HCT116 (cell line): ENCODE measurements at places on chromosomes 7 and 10.
A peak's percentile ranks its signal among the peaks of the same experiment; 100 is the strongest.

- DNase-seq: no peak
Measured at GRCh38 chr10:117262291-117262902, 21.5 kb downstream of the SLC18A2 start.

DNA sequence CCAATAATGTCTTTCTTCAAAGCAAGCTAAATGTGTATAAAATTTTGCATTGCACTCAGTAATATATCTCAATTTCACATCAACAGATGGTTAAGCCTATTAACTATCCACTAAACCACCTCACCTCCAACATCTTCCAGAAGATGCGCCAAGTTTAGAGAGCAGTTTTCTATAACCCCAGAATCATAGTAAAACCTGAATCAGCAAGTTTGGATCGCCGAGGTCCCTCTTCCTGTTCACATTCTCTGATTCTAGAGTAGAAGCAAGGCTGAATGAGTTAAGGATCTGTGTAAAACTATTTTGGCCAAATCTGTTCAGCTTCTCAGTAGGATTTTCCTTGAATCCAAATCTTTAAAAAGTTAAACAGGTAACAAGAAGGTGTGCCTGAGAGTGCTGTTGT lies 1.4 kb upstream of the FAM204A start:
- no peak for DNase-seq

DNA sequence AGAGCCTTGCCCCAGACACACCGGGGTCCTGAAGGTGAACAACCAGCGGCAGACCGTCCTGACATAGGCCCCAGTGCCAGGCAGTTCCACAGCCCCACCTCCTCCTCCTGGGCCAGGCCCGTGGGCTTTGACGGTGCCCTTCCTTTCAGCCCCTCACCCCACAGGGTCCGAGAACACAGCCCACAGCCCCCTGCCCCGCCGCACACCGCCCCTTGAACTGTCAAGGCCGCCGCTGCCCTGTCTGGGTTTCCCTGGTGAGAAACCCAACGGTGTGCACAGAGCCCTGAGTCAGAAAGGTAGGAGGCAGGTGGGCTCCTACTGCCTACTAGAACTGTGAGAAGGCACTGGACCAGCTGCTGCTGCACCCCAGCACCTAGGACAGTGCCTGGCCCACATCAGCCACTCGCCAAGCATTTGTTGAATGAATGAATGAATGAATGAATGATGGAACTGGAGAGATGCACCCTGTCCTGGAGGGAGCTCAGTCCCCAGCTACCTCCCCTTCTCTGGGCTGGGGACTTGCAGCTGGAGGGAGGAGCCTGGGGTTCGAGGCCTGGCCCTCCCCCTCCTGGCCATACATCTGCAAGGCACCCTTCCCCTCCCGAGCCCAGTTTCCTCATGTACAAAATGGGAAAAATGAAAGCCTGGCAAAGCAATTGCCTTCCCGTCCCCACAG lies 117.9 kb downstream of the SLIT1 start:
- DNase-seq: no peak

- DNase-seq: no peak
Measured at GRCh38 chr10:125174360-125174759, 14.0 kb upstream of the CTBP2 start.

GRCh38 chr7:35825974-35826373 lies 25.1 kb downstream of the SEPTIN7 start:
- DNase-seq: no peak

GRCh38 chr10:105149371-105149891 lies 508.3 kb downstream of the SORCS3 start:
- no peak for DNase-seq

- DNase-seq: no peak
Measured at GRCh38 chr7:154438571-154439367, 386.6 kb downstream of the DPP6 start.

DNA sequence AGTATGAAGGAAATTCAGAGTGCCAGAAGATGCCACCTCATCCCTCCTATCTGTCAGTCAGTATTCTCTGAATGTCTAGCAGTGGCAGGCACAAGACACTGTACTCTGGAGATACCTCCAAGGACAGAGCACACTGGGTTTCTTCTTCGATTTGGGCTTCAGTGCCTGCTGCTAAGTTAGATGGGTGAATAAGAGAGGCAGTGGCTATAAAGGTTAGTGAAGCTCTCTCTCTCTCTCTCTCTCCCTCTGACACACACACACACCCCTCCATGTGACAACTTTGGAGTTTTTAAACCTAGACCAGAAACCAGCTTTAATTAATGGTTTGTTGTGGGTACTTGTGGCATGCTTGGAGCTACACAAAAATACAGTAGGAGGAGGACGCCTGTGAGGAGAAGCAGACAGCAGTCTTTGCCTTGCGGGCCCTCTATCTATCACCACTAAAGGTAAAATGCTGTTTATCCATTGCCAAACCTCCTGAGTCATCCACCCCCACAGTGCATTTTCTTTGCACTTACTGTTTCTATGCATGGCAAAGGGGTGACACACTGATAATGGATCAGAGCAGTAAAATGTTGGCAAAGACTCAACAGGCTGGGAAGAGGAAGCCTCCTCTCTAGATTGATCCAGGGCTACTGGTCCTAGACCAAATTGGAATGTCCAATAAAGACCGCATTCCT lies 102.5 kb downstream of the TRIL start:
- DNase-seq: peak; percentile 92

GRCh38 chr7:91357379-91357778 lies 93.1 kb downstream of the FZD1 start:
- no peak for DNase-seq

- DNase-seq: no peak
Measured at GRCh38 chr7:47762207-47762606, 180.3 kb upstream of the TNS3 start.

DNA sequence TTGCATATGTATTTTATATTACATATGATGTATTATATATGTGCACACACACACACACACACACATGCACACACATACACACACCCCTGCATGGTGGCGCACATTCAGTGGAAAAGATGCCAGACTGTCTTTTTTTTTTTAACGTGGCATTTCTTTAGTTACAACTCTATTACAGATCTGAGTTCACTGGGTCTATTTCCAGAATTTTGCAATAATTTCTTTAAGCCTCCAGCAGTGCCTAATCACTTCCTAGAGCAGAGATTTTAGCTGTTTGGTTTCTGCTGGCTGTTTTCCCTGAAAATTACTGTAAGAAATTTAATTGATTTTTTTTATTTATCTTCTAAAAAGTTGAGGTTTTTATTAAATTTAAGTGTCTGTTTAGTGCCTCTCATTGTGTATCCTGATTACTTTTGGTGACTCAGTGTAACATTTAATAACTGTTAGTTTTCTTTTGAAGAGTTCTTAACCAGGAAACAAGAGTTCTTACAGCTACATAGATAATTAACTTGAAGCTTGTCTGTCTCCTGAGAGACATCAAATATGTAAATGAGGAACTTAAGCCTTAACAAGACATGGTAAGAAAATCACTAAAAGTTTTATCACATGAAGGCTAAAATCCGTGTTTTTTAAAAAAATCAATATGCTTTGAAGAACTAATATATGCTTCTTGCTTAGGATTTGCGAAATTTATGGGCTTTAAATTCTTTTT lies 232.0 kb downstream of the MDFIC start:
- no peak for DNase-seq

GRCh38 chr7:2978408-2978807 lies 65.3 kb downstream of the CARD11 start:
- DNase-seq: no peak

- DNase-seq: no peak
Measured at GRCh38 chr10:129397198-129397974, 69.7 kb upstream of the MGMT start.

GRCh38 chr7:66880053-66880452 lies 41.0 kb upstream of the TMEM248 start:
- DNase-seq: no peak
